ENCODE measurements at places on chromosomes 12 and 14.
A peak's percentile ranks its signal among the peaks of the same experiment; 100 is the strongest.

- no peak for DNase-seq
Observed at GRCh38 chr14:97411938-97412612, 614.9 kb downstream of the VRK1 start.

DNA sequence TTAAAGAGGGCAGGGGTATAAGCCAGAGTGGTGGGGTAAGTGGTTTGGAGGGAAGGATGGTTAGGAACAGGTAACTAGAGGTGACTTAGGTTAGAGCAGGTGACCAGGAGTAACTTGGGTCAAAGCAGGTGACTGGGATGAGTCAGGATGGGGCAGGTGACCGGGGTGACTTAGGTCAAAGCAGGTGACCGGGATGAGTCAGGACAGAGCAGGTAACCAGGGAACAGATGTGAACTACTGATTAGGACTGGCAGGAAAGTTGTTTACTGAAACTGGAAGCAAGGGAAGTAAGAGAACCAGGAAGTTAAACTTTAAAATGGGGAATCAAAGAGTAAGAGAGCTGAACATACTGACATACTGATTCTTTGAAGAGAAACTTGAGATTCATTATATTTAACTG, 57.4 kb downstream of the FSCB start:
- DNase-seq: no peak

GRCh38 chr12:122738571-122738970, 7.9 kb upstream of the HCAR1 start:
- no peak for DNase-seq

GRCh38 chr14:95886366-95887056, 9.9 kb downstream of the TUNAR start:
- DNase-seq: no peak

DNA sequence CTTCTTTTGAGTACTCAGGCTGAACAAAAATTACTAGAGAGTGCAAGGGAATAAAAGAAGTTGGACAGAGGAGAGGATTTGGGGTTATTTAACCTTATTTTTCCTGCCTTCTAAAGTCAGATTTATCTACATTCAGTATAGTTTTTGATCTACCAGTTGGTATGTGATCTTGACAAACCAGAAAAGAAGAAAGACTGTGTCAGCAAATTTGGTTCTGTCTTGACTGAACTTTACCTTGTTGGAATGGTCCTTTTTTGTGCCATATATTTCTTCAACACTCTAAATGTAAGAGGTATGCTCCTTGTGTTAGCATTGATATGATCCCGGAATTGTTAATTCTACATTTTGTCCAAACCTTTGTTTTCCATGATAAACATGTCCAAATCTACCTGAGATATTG, 47.7 kb upstream of the ADAMTS20 start:
- no peak for DNase-seq

- DNase-seq: no peak
Observed at GRCh38 chr14:64637735-64638473, 66.3 kb upstream of the PLEKHG3 start.

DNA sequence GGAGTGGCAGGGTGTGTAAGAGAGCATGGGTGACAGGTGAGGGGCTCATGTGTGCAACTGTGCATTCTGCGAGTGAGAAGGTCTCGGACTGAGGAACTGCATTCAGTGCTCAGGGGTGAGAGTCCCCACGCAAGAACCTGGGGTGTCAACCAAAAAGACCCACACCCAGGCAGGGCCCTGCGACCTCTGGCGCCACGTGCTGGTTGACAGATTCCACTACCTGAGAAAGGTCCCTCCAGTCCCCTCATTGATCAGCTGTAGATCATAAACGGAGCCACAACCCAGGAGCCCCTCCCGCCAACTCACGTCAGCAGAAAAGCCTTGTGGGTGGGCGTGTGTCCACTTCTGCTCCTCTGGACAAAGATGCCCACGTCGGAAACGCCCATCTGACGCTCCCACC, 98.7 kb downstream of the ASCL4 start:
- no peak for DNase-seq

- DNase-seq: no peak
Observed at GRCh38 chr12:105479710-105480109, 149.2 kb downstream of the C12orf75 start.

DNA sequence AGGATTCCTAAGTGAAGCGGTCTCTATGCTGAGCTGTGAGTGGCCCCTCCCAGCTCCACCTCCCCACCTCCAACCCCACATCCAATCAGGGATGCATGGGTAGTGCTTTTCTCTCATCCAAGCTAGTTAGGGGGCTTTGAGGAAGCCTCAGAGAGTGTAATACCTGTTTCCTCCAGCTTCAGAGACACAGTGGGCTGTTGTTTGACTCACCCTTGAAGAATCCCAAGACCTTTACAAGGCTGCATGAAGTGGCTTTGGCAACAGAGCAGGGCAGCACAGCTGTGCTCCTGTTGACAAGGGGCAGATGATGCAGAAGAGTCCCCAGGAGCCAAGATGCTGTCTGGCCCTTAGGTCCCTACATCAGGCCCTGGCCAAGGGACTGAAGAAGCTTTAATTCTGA, 27.1 kb upstream of the CLMN start:
- DNase-seq: no peak

DNA sequence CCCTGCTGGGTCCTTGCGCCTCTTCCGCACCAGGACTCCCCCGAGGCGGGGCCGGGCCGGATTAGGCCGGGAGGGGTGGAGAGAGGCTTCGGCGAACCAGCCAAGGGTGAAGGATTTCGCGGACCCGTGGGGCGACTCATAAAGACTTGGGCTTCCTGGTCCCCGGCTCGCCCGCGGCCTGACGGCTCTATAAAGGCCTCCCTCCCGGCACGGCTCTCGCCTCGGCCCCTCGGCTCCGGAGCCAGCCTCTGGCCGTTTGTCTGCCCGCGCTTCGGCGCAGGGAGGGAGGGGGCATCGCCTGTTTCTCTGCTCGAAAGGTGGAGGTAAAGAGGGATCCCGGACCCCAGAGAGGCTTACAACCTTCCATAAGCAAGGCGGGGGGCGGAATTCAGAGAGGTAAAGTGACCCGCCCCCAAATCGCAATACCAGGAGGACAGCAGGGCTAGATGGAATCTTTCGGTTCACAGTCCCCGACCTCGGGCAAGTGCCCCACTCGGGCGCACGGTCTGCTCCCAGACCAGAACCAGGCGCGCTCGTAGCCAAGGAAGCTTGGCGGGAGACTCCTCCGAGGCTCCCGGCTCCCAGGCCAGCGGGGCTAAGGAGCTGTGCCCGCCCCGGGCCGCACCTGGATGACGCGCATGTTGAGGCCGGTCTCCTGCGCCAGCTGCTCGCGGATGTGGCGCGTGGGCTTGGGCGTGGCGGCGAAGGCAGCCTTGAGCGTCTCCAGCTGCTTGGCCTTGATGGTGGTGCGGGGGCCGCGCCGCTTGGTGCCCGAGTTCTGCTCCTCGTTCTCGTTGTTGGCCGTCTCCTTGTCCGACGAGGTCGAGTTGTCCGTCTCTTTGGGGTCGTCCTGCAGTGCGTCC, 3.9 kb downstream of the LHX5 start:
- DNase-seq: no peak

GRCh38 chr12:7017870-7018349, 366 bp downstream of the LPCAT3 start:
- no peak for DNase-seq

DNA sequence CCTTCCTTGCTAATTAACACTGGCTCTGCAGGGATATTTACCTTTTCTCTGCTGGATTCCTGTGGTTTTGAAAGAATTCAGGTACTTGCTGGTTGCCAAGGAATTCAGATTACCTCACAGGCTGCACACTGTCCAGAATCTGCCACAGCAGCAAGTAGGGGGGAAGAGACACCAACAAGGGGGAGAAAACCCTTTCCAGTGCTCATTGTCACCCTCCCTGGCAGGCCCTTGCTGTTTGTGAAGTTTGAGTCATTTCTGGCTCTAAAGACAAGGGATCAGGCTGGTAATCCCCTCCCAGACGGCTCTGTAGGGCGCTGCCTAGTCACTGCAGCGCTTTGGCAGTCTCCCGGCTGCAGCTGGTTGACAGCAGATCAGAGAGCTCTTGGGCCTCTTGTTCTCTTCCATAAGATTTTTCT, 50.8 kb downstream of the TTLL5 start:
- DNase-seq: peak; percentile 17

- no peak for DNase-seq
Observed at GRCh38 chr14:56133547-56133946, 15.3 kb downstream of the PELI2 start.

DNA sequence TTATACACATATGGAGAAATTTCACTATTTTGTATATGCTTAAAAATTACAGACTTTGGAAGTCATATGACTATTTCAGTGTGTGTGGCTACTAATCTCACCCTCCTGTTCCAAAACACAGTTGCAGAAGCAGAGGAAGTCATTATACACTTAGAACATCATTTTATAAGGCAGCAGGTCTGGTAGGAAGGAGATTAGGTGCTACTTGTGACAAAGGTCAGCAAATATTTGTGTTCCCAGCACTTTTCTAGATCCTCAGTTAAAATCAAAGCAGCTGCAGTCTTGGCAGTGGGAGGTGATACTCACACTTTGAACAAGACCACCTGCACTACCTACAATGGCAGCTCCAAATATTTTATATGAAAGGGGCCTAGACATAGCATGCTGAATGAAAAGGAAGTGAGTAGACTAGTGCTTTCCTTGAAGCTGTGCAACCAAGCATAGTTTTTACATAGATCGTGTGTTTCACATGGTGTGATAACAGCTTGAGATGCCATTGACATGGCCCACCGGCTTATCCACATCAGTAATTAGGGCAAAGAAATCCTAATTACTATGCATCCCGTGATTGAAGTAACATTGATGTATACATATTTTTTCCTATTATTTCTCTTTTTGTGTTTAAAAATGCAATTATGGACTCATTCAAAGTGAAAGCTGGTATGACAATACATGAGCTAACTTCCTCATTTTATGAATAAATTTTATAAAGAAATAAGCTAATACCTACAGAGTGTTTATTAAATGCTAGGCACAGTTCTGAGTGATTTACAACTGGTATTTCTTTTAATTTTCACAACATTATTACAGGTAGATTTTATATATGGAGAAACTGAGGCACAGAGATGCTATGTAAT, 5.3 kb downstream of the GYS2 start:
- DNase-seq: no peak

GRCh38 chr12:109632342-109632741, 58.7 kb downstream of the MVK start:
- DNase-seq: no peak

- DNase-seq: no peak
Observed at GRCh38 chr14:75547552-75548250, 25.4 kb downstream of the BATF start.

Data from brain pericyte (primary cell).